Transverse colon (tissue), 4 donors: ENCODE measurements at places on chromosomes 7 and 10. TPM values are rescaled to one million over a fixed set of nuclear protein-coding genes. Genes with fewer than 3 reads are reported as not detected.
A peak's percentile ranks its signal among the peaks of the same experiment; 100 is the strongest.

CASTOR2 gene
- 5.2 TPM for total RNA-seq

CLRN3 gene
- 35.2 TPM for total RNA-seq

CTNNA3 gene
- total RNA-seq: 2.1 TPM

RBP3 gene
- total RNA-seq: not detected

PPRC1 gene
- 14.6 TPM for total RNA-seq

GRCh38 chr10:86375204-86375603 is 8.6 kb upstream of the GRID1 start:
- H3K4me3 ChIP-seq: no peak overlapping the region
- H3K27me3 ChIP-seq: peaks cover 61% of the 10 kb centered on the region
- H3K4me1 ChIP-seq: peaks cover 4% of the 10 kb centered on the region
- DNase-seq: no peak
- no peak overlapping the region for H3K27ac ChIP-seq

DNA sequence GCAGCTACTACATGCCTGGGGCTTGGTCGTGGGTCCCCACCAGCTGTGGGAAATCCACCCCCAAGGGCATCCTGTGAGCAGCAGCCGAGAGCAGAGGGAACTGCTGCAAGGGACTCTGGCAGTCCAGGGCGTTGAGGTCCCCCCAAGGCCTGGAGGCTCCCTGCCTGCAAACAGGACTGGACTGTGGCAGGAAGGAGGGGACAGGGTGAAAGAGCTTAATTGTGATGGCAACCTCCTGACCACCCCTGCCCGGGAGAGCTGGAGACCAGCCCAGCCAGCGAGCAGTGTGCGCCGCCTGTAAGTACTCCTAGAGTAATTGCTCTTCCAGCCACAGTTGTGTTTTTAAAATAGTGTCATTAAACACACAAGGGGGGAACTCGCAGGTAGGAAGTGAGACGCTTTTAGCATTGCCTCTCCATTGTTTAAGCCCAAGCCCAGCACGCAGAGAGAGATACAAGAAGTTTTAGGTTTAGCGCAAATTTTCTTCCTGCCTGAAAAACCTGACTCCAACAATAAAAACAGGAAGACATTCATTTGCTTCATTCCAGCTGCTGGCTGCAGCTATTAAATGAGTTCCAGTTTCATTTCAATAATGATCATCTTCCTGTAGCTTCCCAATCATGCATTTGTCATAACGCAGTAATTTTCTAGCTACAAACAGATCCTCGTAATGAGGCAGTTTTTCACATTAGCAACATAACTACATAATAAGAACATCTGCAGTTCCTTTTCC is 111.1 kb downstream of the EBF3 start:
- DNase-seq: no peak
- H3K27me3 ChIP-seq: peaks cover 5% of the 10 kb centered on the region
- no peaks in the 10 kb centered on the region for H3K36me3 ChIP-seq

GRCh38 chr7:129804111-129804889 is 148.5 kb downstream of the UBE2H start:
- H3K36me3 ChIP-seq: no peaks in the 10 kb centered on the region
- H3K4me1 ChIP-seq: no peaks in the 10 kb centered on the region
- peaks cover 9% of the 10 kb centered on the region for H3K27me3 ChIP-seq
- H3K27ac ChIP-seq: no peak overlapping the region

DNA sequence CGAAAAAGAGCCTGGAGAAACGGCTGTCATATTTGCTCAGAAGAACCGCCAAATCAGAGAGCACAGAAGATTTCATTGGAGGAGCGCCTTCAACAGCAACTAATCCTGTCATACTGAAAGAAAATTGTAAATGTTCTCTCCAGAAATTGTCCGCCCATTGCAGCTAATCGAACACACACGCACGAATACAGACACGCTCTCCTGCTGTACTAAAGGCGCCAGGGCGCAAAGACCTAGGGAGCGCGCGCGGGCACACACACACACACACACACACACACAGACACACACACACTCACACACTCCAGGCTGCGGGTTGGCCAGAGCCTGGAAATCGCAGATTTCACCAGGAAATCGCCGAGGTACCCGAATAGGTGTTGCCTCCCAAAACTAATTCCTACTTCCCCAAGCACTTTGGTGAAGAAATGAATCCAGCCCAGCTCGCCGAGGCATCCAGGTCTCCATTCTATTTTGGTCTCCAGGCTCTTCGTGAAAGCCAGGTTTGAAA is at the start of gene CHRM2:
Gene CHRM2, plus strand, starts transcription at position 157 of the 505 bp plus-strand sequence. CDS start 146,214 bp downstream, outside the sequence.
- DNase-seq: no peak
- H3K4me3 ChIP-seq: peak within 1 kb of the TSS; percentile 33
- peaks cover 5% of the 10 kb centered on the region for H3K4me1 ChIP-seq
- H3K36me3 ChIP-seq: no peaks in the 10 kb centered on the region
- H3K27me3 ChIP-seq: peaks cover 45% of the 10 kb centered on the region
- peak within 1 kb of the TSS; percentile 43 for H3K27ac ChIP-seq

GRCh38 chr7:24825931-24826661 is 68.8 kb upstream of the GSDME start:
- peaks cover 19% of the 10 kb centered on the region for H3K4me1 ChIP-seq
- peak; percentile 71 for DNase-seq
- H3K27ac ChIP-seq: peak overlapping the region; percentile 67
- no peaks in the 10 kb centered on the region for H3K27me3 ChIP-seq
- H3K36me3 ChIP-seq: no peaks in the 10 kb centered on the region

DNA sequence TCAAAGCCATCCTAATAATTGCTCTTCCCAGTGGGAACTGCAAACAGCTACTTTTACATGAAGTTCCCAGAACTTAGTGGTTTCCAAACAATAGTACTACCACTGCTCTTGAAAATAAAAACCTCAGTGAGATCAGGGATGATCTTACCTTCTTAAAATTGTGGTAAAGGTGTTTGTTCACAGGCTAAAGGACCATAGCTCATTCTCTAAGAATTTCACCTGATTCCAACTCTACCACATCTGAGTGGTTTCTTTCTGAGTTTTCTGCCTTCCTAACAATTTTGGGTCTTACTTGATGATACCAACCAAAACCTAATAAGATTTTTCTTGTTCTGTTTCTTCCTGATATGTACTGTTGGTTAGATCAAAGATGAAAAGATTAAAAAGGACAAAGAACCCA is 45.6 kb upstream of the AGBL3 start:
- no peaks in the 10 kb centered on the region for H3K4me1 ChIP-seq
- H3K4me3 ChIP-seq: no peak overlapping the region
- H3K27me3 ChIP-seq: no peaks in the 10 kb centered on the region
- no peak for DNase-seq
- no peaks in the 10 kb centered on the region for H3K36me3 ChIP-seq

DNA sequence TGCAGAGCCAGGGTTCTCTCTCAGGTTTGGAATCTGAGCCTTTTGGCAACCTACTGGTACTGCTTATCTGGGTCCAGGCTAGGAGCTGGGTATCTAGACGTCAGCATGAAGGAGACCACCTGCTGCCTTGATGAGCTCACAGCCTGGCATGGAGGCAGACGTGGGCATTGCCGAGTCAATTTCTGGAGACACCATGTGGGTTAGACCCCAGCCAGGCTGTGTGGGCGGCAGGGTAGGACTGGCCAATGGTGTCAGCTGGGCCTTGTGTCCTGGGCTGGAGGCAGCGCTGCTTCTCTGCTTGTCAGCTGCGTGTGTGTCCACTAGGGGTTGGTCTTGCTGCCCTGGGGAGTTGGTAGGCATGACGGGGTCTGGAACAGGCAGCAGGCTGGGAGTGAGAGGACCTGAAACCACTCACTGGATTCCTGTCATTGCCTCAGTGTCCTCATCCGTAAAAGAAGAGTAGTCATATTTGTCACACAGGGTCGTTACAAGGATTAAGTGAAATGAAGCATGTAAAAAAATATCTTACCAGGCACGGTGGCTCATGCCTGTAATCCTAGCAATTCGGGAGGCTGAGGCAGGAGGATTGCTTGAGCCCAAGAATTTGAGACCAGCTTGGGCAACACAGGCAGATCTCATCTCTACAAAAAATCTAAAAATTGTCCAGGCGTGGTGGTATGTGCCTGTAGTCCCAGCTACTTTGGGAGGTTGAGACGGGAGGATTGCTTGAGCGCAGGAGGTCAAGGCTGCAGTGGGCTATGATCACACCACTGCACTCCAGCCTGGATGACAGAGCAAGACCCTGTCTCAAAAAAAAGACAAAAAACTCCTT is 31.7 kb upstream of the ANKRD2 start:
- H3K4me1 ChIP-seq: peaks cover 6% of the 10 kb centered on the region
- H3K4me3 ChIP-seq: no peak overlapping the region
- H3K36me3 ChIP-seq: no peaks in the 10 kb centered on the region
- no peak for DNase-seq
- H3K27ac ChIP-seq: peak overlapping the region; percentile 8
- H3K27me3 ChIP-seq: no peaks in the 10 kb centered on the region

GRCh38 chr7:156667110-156667426 is 26.5 kb downstream of the RNF32 start:
- no peaks in the 10 kb centered on the region for H3K27me3 ChIP-seq
- no peaks in the 10 kb centered on the region for H3K4me1 ChIP-seq
- no peaks in the 10 kb centered on the region for H3K36me3 ChIP-seq
- no peak overlapping the region for H3K27ac ChIP-seq

- DNase-seq: no peak
- peaks cover 10% of the 10 kb centered on the region for H3K27me3 ChIP-seq
- H3K4me1 ChIP-seq: no peaks in the 10 kb centered on the region
- no peak overlapping the region for H3K27ac ChIP-seq
Observed at GRCh38 chr7:50835156-50835555, 52.5 kb upstream of the GRB10 start.

DNA sequence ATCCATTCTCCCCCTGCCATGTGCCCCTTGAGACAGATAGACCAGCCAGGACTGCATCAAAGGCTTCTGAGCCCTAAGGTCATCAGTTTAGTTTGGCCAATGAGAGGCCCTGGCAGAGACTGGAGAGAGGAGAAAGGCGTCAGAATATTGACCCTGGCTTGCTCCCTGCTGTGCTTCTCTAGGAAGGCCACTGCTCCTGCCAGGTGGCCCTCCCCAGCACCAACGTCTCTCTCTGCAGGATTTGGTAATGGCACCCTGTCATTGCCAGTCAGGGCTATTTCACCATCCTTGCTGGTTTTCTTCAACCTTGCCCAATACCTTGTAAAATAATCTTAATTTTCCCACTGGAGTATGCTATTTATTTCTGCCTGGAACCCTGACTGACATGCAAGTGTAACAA is 38.8 kb upstream of the ZRANB1 start:
- H3K4me1 ChIP-seq: no peaks in the 10 kb centered on the region
- peaks cover 7% of the 10 kb centered on the region for H3K27me3 ChIP-seq
- no peak overlapping the region for H3K4me3 ChIP-seq
- H3K27ac ChIP-seq: no peak overlapping the region

DNA sequence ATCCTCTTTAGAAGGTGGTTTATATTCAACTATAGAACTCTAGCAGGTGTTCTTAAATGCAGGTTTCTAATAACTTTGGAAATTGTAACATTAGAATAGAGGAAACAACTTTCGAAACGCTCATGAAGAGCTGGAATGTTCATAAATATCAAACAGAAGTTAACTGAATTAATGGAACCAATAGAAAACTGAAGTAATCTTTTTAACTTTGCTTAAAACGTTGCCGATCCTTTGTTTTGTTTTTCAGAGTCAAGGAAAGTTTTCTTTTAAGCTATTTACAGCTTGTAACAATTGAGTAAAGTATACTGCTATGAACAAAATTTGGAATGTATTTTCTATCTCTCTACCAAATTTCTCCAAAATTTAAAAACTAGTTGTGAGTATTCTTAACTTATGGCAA is 19.0 kb upstream of the CLDN3 start:
- no peaks in the 10 kb centered on the region for H3K36me3 ChIP-seq
- H3K27me3 ChIP-seq: no peaks in the 10 kb centered on the region
- no peak overlapping the region for H3K27ac ChIP-seq
- no peak for DNase-seq

GRCh38 chr7:131401194-131401593 is 73.5 kb downstream of the MKLN1 start:
- H3K27me3 ChIP-seq: no peaks in the 10 kb centered on the region
- no peaks in the 10 kb centered on the region for H3K36me3 ChIP-seq
- H3K4me1 ChIP-seq: peaks cover 14% of the 10 kb centered on the region
- H3K4me3 ChIP-seq: no peak overlapping the region
- DNase-seq: no peak
- H3K27ac ChIP-seq: peak overlapping the region; percentile 55

DNA sequence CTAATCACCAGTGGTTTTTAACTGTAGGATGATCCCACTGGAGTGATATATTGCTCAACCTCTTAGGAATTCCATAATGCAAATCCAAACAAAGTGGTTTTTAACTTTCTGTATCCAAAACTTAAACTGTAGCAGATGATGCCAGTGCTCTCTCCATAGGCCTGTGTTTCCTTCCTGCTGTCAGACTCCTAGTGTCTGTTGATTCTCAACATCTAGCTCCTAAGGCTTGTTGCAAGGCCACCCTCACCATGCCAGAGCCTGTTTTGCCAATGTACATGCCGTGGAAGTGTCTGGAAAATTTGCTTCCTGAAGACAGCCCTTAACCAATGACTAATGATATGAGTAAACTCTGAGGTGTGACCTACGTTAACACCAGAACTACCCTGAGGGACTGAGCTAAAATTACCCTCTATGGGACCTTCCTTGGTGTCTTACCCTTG is 39.3 kb downstream of the C1GALT1 start:
- H3K4me3 ChIP-seq: no peak overlapping the region
- no peak for DNase-seq
- H3K27me3 ChIP-seq: no peaks in the 10 kb centered on the region
- no peaks in the 10 kb centered on the region for H3K4me1 ChIP-seq

DNA sequence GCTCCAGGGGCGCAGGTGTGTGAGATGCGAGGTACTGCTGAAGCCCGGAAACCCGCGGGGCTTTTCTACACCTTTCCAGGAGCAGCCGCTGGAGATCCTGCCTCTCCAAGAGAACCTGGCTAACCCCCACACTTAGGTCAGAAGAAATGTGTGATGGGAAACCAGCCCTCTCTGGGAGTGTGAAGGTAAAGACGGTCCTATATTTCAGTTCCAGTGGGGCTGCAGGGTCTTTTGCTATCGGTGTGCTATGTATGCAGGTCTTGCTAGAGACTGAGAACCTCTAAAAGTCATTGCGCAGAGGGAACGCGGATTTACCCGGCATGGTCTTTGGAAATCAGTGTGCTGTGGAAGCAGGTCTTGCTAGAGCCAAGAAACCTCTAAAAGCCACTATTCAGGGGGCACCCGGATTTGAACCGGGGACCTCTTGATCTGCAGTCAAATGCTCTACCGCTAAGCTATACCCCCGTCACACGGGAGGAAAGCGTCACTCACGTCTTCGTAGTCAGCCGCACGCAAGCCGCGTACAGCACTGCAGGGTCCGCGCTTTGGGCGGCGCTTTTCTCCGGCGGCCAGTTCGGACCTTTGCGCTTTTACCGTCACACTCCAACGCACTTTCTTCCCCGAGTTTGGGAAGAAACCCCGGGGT is 46.0 kb downstream of the ZNF777 start:
- no peaks in the 10 kb centered on the region for H3K4me1 ChIP-seq
- peak; percentile 42 for DNase-seq
- peak overlapping the region; percentile 34 for H3K4me3 ChIP-seq
- H3K27me3 ChIP-seq: peaks cover 6% of the 10 kb centered on the region
- H3K36me3 ChIP-seq: no peaks in the 10 kb centered on the region

DNA sequence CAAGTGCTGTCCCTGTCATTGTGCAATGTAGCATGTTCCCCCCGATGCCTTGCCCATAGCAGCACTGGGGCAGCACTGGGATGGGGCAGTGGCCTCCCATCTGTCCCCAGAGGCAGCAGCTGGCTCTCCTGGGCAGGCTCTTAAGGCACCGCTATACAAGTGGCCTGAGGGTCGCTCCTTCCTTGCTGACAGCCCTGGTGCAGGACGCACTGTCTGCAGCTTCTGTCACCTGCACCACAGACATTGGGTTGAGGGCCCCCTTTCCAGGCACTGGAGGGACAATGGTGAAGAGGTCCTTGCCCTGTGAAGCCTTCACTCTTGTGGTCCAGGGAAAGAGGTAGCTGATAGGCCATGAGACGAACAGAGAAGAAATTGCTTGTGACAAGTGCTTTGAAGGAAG is 10.6 kb downstream of the CPSF4 start:
- H3K36me3 ChIP-seq: no peaks in the 10 kb centered on the region
- H3K4me1 ChIP-seq: no peaks in the 10 kb centered on the region
- H3K27me3 ChIP-seq: no peaks in the 10 kb centered on the region
- no peak for DNase-seq
